ENCODE measurements at places on chromosomes 7 and 10. TPM values are rescaled to one million over a fixed set of nuclear protein-coding genes. Genes with fewer than 3 reads are reported as not detected.

PSAP gene
- 624 TPM for total RNA-seq

PTF1A gene
- total RNA-seq, result not detected

NXPH1 gene
- not detected for total RNA-seq

IFIT1B gene
- total RNA-seq, result not detected

EGFR gene
- total RNA-seq, result 61.5 TPM

PROSER2 gene
- 0.71 TPM for total RNA-seq

CTTNBP2 gene
- total RNA-seq, result 9.4 TPM

RBM20 gene
- total RNA-seq, result 7.8 TPM

SCD gene
- total RNA-seq, result 13.6 TPM

GALNT17 gene
- 43.2 TPM for total RNA-seq

WNT16 gene
- 0.55 TPM for total RNA-seq

CALY gene
- total RNA-seq, result 5.8 TPM

SH2D4B gene
- 0.33 TPM for total RNA-seq
